ENCODE measurements at places on chromosomes 1 and 21.

GRCh38 chr1:109977657-109978378, 6.7 kb upstream of the AHCYL1 start:
- DNase-seq = no peak

- DNase-seq = no peak
Observed at GRCh38 chr1:193406901-193407300, 220.5 kb upstream of the B3GALT2 start.

- no peak for DNase-seq
Observed at GRCh38 chr1:159800177-159800930, 1.8 kb upstream of the FCRL6 start.

GRCh38 chr1:204483791-204484190, 10.8 kb downstream of the PIK3C2B start:
- no peak for DNase-seq

DNA sequence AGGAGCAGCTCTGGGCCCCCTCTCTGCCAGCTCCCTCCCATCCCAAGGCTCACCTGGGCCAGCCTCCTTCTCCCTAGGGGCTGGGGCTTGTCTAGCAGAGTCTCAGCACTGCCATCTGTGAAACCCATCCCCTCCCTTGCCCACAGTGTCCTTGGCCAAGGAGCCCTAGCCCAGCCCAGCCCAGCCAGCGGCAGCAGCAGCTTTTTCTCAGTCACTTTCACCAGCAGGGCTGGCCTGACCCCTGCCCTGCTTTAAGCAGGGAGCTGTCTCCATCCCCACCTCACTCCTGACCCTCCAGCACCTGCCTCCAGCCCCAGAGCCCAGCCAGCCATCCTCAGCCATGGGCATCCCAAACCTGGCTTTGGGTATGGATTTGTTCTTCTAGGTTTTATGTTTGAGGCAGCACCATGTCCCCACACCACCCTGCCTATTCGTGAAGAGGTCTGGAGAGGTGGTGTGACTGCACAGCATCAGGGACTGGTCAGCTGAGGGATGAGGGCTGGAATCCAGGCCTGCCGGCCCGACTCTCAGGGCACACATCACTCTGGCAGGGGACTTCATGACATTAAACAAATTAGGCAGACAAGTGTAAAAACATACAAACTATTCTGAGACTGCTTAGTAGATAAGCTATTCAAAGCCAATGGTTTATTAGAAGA, 36.1 kb upstream of the ABCG1 start:
- no peak for DNase-seq

GRCh38 chr1:228274452-228275178, 66.8 kb downstream of the OBSCN start:
- no peak for DNase-seq

- DNase-seq = no peak
Observed at GRCh38 chr21:42351626-42352440, 1.0 kb upstream of the TFF2 start.

- DNase-seq = no peak
Observed at GRCh38 chr21:34197561-34197960, 124.2 kb downstream of the MRPS6 start.

GRCh38 chr1:153946622-153947241, at the start of gene DENND4B:
Gene DENND4B (minus strand): TSS chr1:153946718. CDS start chr1:153944374, 2,344 bp downstream.
- DNase-seq = peak; percentile 50

DNA sequence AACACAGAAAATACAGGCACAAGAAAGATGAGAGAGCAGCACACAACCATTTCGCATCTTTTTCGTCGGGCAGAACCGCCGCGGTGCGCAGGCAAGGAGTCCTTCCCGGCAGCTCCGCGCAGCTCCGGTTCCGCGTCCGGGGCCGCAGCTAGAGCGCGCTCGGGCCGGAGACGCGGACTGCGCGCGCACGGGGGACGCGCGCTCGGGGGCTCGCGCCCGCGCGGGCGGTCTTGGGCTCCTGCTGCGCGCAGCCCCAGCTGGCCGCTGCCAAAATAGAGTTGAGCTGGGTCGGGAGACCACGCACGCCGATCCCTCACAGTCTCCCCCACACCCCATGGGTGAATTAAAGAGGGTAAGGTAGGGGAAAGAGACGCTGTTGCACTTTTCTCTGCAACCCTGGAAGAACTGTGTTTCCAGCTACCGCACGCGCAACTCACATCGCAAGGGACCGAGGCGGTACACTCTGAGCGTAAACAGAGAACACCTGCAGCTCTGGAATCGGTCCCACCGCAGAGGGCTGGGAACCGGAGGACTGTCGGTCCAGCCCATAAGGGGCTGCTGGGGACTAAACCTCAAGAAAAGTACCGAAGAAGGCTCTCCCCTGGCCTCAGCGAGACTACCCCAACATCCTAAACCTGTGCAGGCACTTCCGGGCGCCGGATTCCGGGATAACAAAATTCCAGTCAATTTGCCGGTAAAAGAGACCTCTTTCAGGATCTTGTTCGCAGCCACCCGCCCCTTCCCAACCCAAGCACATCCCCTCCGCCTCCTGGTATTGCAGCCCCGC, 1.7 kb downstream of the NR5A2 start:
- DNase-seq = no peak

GRCh38 chr1:85062425-85063026, 14.2 kb upstream of the MCOLN3 start:
- no peak for DNase-seq

DNA sequence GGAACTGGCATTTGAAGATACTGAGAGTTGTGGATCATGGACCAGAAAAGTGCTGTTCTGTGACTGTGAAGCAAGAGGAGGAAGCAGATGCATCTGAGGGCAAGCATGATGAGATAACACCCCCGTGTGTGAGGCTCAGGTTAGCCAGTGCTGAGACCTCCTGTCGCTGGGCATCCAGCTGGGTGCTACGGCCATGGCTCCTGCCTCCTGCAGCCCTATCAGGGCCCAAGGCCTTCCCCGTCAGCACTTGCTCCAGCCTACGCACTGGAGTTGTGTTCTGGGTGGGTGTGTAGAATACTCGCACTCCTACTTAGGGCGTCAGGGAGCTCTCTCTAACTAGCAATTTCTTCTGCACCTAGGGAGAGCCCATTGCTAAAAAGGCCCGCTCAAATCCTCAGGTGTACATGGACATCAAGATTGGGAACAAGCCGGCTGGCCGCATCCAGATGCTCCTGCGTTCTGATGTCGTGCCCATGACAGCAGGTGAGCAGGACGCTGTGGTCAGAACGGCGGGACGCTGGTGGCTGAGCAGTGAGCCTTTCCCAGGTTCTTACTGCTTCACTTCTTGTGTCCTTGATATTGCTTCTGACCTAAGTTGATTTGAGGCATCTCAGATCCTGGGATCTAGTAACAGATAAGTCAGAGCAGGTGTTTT, 6.5 kb downstream of the PPIE start:
- DNase-seq = no peak

- no peak for DNase-seq
Observed at GRCh38 chr1:162175379-162176081, 106.0 kb downstream of the NOS1AP start.

DNA sequence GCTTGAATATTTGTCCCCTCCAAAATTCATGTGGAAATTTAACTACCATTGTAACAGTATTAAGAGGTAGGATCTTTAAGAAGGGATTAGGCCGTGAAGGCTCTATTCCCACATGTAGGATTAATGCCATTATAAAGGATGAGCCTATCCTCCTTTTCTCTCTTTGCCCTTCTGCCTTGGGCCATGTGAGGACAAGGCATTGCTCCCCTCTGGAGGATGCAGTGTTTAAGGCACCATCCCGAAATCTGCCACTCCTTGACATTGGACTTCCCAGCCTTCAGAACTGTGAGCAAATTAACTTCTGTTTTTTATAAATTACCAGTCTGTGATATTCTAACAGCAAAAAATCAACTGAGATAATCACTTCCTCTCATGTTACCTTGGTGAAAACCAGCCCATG, 124.4 kb downstream of the TOMM20 start:
- DNase-seq = no peak

GRCh38 chr1:162682013-162682419, 49.8 kb downstream of the DDR2 start:
- DNase-seq = no peak

DNA sequence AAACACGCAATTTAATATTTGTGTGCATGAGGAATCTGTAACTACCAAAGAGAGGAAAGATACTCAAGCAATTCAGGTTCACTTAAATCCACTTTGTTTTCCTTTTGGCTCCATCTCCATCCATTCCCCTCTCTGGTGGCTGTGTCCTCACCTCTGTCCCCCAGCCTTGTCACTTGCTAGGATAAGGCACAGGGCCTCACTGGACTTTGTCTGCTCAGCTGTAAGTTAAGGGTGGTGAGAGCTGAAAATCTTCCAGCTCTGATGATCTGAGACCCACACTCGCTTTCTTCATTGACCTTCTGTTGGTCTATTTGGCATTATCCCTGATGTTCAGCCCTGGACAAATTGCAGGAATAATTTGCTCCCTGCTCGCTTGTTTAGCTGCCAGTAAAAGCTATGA, 56.5 kb downstream of the RHOU start:
- no peak for DNase-seq

- peak; percentile 15 for DNase-seq
Observed at GRCh38 chr1:31038360-31038759, 27.2 kb downstream of the PUM1 start.

- no peak for DNase-seq
Observed at GRCh38 chr1:53598966-53599365, 139.8 kb downstream of the DMRTB1 start.

GRCh38 chr21:31780944-31781343, 49.0 kb upstream of the SCAF4 start:
- no peak for DNase-seq

GRCh38 chr21:26719750-26720149, 125.5 kb downstream of the ADAMTS1 start:
- no peak for DNase-seq

GRCh38 chr1:162912061-162912667, 51.2 kb upstream of the CCDC190 start:
- no peak for DNase-seq

- DNase-seq = no peak
Observed at GRCh38 chr1:77428068-77428467, 146.2 kb downstream of the AK5 start.

- no peak for DNase-seq
Observed at GRCh38 chr21:45488931-45489721, 53.1 kb downstream of the SLC19A1 start.

- no peak for DNase-seq
Observed at GRCh38 chr1:169005776-169006175, 100.7 kb upstream of the ATP1B1 start.

DNA sequence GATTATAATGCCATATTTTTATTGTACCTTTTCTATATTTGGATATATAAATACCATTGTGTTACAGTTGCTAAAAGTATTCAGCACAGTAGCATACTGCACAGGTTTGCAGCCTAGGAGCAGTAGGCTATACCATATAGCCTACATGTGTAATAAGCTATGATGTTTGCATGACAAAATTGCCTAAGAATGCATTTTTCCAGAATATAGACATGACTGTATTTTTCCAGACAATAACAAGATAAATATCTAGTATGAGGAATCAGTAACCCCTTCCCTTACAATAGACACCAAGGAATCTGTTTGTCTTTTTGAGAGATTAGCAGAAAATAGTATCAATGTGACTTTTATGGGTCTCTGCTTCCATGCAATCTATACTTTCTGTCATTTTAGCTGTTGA, 228.6 kb downstream of the GRIK1 start:
- no peak for DNase-seq

DNA sequence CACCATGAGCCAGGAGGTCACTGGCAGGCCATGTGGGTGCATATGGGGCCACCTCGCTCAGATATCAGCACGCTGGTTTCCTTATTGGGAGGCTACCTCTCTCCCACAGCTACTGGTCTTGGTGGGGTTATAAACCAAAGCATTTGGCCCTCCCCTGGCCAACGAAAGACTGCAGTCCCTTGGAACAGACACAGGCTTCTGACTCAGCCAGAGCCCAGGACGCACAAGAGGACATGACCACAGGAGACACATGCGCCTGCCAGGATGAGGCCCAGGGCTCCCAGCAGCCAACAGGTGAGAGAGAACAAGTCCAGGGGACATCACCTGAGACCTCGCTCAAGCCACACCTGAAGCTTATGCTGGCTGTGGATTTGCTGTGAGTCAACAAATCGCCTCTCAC, 13.8 kb downstream of the NPHP4 start:
- DNase-seq = no peak

DNA sequence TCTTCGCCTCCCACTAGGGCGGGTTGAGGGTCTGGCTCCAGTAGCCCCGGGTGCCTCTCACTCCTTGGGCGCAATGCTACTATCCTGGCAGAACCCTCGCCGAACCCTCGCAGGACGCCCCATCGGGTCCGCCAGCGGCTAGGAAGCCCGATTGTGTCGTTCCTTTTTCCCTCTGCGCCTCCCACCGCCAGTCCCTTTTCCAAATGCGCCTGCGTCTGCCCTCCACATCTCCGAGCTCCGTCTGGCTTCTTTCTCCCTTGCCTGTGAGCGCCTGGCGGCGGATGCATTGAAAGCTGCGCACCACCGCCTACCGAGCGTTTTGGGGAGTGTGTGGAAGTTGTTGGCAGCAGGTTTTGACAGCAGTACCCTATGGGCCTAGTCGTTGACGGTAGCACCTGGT, 1.0 kb upstream of the DIRAS3 start:
- DNase-seq = peak; percentile 42

GRCh38 chr1:214102907-214103306, 115.1 kb downstream of the PROX1 start:
- no peak for DNase-seq

DNA sequence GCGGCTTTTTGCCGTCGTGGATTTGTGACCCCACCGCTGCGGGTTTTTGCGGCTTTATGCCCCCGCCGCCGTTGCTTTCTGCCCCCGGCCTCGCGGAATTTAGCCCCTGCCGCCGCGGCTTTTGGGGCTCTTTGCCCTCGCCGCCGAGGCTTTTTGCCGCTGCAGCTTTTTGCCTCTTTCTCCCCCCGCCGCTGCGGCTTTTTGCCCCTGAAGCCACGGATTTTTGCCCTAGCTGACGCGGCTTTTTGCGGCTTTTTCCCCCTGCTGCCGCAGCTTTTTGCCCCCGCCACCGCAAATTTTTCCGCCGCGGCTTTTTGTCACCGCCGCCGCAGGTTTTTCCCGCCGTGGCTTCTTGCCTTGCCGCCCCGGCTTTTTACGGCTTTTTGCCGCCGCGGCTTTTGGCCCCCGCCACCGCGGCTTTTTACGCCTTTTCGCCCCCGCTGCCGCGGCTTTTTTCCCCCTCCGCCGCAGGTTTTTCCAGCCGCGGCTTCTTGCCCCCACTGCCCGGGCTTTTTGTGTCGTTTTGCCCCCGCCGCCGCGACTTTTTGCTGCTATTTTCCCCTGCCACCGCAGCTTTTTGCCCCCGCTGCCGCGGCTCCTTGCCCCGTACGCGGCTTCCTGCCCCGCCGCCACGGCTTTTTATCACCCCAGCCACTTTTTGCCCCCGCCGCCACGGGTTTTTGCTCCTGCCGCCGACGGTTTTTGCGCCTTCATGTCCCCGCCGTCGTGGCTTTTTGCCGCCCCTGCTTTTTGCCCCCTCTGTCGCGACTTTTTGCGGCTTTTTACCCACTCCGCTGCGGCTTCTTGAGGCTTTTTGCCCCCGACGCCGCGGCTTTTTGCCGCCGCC, 3933.6 kb downstream of the SRGAP2C start:
- no peak for DNase-seq

- no peak for DNase-seq
Observed at GRCh38 chr1:246565751-246566127, 322 bp downstream of the TFB2M start.

- no peak for DNase-seq
Observed at GRCh38 chr1:9691108-9691445, 39.5 kb downstream of the PIK3CD start.
